ENCODE measurements at places on chromosomes 11 and 22. TPM values are rescaled to one million over a fixed set of nuclear protein-coding genes. Genes with fewer than 3 reads are reported as not detected.

TTC36 gene
- 3.1 TPM for total RNA-seq

ABCC8 gene
- total RNA-seq: 5.7 TPM

- DNase-seq: no peak
These were observed 22.1 kb upstream of the DRD2 start for GRCh38 chr11:113497066-113497910.

GRCh38 chr22:46040471-46041465 is 63.8 kb upstream of the WNT7B start:
- no peak for DNase-seq

GRCh38 chr11:70082829-70083228 is 4.7 kb downstream of the ANO1 start:
- DNase-seq: no peak

- DNase-seq: no peak
These were observed 47.6 kb upstream of the OLFML1 start for GRCh38 chr11:7437696-7438095.

- no peak for DNase-seq
These were observed 47.8 kb upstream of the SERPIND1 start for GRCh38 chr22:20725987-20726558.

Data from prostate gland (tissue), 2 donors.